Neural progenitor cell (in vitro differentiated cells): ENCODE measurements at places on chromosomes 7 and 10.
A peak's percentile ranks its signal among the peaks of the same experiment; 100 is the strongest.

GRCh38 chr10:15472431-15473395 lies 101.6 kb upstream of the FAM171A1 start:
- peak; percentile 52 for DNase-seq

GRCh38 chr7:128701062-128701785 lies 29.1 kb downstream of the GARIN1A start:
- no peak for DNase-seq

DNA sequence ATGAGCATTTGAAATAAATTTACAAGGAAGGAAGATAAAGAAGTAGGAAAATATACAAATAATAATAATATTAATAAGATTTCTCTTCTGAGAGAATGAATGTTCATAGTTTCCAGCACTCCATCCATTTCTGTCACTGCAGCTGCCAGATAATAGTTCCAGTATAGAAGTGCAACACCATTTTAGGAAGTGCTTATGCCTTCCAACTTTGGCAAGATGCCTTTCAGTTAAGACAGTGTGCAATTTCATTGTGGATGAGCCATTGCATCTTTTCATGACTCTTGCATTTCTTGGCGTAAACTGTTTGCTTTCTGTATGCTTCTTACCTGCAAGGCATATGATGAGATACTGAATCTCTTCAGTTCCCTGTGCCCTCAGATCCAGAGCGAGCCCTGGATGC lies 185.0 kb downstream of the PDE1C start:
- no peak for DNase-seq

DNA sequence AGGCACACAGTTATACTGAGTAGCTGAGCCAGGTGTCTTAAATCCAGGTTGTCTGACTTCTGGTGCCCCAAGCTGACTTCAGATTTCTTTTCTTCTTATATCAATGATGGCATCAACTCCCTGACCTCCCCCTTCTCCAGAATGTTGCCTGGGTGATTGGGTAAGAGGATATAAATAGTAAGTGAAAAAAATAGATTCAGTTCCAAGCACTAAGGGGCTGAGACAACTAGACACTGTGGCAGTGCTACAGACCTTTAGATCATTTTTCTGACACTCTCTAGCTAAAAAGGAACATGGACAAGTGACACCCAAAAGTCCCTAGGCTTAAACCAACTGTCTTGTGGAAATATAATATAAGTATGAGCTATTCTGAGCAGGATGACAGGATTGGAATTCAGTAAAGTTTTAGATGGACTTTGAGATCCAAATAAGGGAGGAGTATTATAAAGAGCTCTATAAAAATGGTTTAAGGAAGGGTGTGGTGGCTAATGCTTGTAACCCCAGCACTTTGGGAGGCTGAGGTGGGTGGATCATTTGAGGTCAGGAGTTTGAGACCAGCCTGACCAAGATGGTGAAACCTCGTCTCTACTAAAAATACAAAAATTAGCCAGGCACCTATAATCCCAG lies 589.1 kb upstream of the GALNT17 start:
- no peak for DNase-seq

GRCh38 chr7:116524609-116525297 lies at the start of gene CAV1:
Gene CAV1, plus strand, starts transcription at chr7:116525036. Its CDS starts 27 bp downstream, at chr7:116525063.
- DNase-seq = peak; percentile 52

GRCh38 chr7:154898973-154899855 lies 103.7 kb downstream of the PAXIP1 start:
- no peak for DNase-seq

DNA sequence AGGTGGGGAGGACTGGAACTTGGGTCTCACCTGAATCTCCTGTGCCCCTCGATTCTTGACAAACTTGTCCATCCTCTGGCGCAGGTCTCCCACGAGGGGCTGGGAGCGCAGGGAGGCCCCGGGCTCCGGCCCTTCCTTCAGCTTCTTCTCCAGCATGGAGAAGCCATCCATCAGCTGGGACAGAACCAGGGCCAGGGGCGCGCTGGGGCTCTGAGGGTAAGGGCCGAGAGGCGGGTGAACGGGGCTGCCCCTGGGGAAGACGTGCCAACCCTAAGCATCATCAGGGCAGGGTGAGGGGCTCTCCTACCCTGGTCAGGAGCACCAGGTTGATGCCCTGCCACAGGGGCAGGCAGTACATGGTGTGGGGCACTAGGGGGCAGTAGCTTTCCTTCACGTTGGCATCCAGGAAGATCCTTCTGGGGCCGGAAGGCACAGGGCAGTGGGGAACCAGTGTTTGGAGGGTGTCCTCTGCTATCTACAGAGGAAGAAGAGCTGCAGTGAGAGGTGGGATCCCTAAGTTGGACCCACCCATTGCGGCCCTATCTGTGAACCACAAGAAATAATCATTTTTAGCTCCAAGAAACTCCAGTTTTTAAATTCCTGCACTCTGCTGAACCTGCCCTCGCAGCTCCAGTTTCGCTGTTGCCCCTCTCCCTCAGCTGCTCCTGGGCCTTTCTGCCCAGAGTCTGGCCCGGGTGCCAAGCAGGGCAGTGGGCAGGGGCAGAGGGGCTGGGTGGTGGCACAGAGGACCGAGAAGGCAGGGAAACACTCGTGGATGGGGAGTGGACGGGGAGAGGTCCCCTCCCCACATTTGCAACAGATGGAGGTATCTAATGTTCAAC lies 10.8 kb upstream of the PYROXD2 start:
- DNase-seq = peak; percentile 72
